ENCODE measurements at places on chromosomes 2 and 18.
A peak's percentile ranks its signal among the peaks of the same experiment; 100 is the strongest.

GRCh38 chr2:71583876-71584275 is 130.5 kb downstream of the DYSF start:
- no peak for DNase-seq

- no peak for DNase-seq
Observed at GRCh38 chr2:57461624-57462023, 585.0 kb upstream of the VRK2 start.

GRCh38 chr18:9631814-9632496 is 17.6 kb upstream of the PPP4R1 start:
- peak; percentile 21 for DNase-seq

DNA sequence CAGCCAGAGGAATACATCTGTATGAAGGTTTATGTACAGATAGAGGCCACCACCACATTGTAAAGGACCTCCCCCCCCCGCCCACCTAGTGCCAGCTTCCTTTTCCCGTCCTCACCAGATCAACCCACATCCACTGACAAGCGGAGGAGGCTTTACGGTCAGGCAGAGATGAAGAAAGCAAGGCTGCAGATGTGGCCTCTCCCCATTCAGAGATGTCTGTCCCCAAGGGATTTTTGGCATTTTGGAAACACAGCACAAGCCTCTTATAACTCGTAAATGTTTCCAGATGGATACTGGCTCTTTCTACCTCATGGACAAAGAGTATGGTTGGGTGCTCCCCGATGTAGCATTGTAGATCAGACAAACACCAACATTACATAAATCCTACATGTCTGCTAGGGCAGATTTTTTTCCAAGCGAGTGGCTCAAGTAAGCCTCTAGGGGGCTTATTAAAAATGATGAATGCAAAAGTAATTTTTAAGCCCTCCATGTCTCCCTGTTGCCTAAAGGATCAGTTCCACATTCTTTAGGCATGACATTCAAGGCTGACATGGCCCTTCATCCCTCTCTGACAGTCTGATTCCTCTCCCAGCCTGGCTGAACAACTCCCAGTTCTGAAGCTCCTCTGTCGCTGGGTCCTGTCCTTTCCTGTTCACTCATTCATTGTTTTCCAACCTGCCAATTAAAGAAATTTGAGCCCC is 11.7 kb downstream of the VIT start:
- DNase-seq = no peak

GRCh38 chr2:77571545-77571944 is 49.4 kb upstream of the LRRTM4 start:
- no peak for DNase-seq

DNA sequence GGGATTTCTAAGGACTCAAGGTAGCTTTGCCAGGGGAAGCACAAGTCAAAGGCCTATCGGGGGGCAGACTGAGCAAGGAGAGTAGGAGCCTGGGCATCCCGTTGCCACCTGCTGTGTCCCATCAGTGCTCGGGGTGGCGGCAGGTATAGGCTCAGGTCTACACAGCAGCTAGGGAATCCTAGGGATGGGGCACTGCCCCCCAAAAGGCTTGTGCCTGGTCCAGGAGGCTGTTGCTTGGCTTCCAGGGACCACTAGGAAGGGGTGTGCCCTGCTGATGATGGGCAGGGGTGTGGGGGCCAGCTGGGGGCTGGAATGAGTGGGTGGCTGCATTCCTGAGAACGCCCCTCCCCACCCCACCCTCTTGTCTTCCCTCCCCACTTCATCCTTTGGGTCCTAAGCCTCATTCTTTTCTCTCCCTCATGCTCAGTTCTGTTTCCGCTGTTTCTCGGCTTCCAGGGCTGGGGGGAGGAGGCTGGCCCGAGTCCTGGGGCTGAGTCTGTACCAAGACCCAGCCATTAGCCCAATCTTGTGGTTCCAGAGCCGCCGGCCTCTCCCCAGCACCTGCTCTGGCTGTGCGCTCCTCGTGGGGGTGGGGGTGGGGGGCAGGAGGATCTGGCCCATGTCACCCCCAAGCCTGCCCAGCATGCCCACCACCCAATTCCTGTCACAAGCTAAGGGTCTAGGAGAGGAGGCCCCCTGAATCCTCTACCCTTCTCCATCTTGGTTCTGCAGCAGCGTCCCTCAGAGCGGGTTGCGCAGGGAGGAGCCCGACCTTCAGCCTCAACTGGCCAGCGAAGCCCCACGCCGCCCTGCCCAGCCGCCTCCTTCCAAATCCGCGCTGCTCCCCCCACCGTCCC is 12.8 kb downstream of the SPEG start:
- DNase-seq = no peak

GRCh38 chr18:54335638-54336173 is 22.0 kb downstream of the STARD6 start:
- no peak for DNase-seq

DNA sequence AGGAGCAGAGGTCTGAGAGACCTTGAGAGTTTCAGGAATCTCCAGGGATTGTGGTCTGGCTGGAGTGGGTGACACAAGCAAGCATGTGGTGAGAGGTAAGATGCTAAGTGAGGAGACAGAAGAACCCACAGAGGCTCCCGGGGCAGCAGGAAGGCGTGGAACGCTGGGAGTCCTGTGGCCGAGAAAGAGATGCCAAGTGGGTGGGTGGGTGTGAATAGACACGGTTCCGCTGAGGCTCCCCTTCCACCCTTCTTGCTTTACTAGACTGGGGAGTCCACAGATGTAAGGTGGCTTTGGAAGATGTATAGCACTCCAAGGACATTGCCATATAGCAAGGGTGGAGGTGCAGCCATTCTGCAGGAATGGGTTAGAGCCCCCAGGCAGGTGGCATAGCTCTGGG is 4.2 kb downstream of the TEX51 start:
- peak; percentile 35 for DNase-seq

- no peak for DNase-seq
Observed at GRCh38 chr2:64374686-64375085, 79.3 kb upstream of the LGALSL start.
